Stimulated activated memory B cell treated with anti-CD40 and anti-IgM and Interleukin-4, amounts not matched to agents 10 μg/mL and 1 μg/mL and 100 μg/mL, for 72 hours (primary cell): ENCODE measurements at places on chromosomes 6 and 20.

GRCh38 chr6:82843291-82843885 lies 222.3 kb downstream of the UBE3D start:
- H3K36me3 ChIP-seq, result no peaks in the 10 kb centered on the region
- no peak overlapping the region for H3K4me3 ChIP-seq
- H3K27ac ChIP-seq, result no peak overlapping the region
- H3K4me1 ChIP-seq, result no peaks in the 10 kb centered on the region
- H3K27me3 ChIP-seq, result peaks cover 7% of the 10 kb centered on the region
- peak; percentile 34 for ATAC-seq

DNA sequence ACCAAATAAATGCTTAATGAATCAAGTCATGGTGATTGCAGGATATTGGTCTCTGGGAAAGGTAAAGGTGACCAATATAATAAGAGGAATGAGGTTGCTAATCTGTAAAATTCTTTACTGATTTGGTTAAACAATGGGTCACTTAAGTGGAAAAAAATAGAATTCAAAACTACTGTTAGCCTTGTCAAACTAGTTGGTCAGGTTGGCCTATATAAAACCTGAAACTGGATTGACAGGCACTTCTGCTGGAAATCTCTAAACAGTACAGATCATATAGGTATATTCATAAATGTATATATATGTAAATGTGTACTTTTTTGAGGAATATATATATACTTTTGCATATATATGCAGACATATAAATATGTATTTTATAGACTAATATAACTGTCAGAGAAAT lies 19.7 kb downstream of the PLCB4 start:
- H3K4me3 ChIP-seq, result no peak overlapping the region
- H3K4me1 ChIP-seq, result no peaks in the 10 kb centered on the region
- no peak overlapping the region for H3K27ac ChIP-seq
- H3K27me3 ChIP-seq, result no peaks in the 10 kb centered on the region

GRCh38 chr6:157452096-157452495 lies 71.1 kb downstream of the ZDHHC14 start:
- H3K27me3 ChIP-seq, result no peaks in the 10 kb centered on the region
- peaks cover 28% of the 10 kb centered on the region for H3K36me3 ChIP-seq
- ATAC-seq, result no peak
- H3K4me1 ChIP-seq, result peaks cover 51% of the 10 kb centered on the region
- H3K4me3 ChIP-seq, result no peak overlapping the region

DNA sequence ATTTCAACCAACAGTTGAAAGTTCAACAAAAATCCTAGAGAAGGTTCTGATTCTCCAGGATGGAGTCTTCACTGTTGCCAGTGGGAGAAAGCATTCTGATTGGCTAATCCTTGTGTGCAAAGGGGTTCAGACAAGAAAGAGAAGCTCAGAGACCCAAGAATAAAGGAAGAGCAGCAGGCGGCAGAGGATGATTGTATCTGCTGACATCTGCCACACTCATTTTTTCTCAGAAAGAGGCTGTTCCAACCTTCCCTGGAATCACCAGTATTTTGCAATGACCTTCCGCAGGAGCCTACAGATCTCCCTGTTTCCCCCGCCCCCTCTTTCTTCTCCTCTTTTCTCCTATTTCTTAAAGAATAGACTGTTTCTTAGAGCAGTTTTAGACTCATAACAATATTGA lies 376.7 kb downstream of the CDH26 start:
- no peaks in the 10 kb centered on the region for H3K4me1 ChIP-seq
- no peaks in the 10 kb centered on the region for H3K36me3 ChIP-seq
- no peak for ATAC-seq

DNA sequence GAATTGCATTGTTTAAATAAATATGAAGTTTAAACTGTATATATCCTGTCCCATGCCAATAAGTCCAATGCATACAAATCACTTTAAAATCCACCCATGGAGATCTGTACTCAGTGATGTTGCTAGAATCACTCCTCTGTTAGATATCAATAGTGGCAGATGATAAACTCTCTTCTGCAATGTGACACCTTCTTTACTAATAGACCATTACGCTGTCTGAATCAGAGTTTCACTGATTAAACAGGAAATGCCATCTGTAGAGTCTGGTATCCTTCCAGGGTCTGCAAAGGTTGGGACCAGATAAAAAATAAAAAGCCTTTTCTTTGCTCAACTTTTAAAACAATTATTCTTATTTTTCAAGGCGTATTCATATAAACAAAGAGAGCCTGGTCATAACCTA lies 134.5 kb downstream of the EDN3 start:
- no peak overlapping the region for H3K27ac ChIP-seq
- no peak overlapping the region for H3K4me3 ChIP-seq
- no peaks in the 10 kb centered on the region for H3K4me1 ChIP-seq
- no peaks in the 10 kb centered on the region for H3K36me3 ChIP-seq

DNA sequence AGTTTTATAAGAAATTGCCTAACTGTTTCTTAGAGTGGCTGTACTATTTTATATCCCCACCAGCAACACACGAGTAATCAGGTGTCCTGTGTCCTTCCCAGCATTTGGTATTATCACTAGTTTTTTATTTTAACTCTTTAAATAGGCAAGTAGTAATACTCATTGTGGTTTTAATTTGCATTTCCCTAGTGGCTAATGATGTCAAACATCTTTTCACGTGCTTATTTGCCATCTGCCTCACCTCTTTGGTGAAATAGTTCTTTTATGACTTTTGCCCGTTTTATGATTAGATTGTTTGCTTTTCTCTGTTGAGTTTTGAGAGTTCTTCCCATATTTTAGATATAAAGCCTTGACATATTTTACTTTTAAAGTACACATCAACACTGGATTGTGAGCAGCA lies 57.8 kb downstream of the GCLC start:
- H3K27me3 ChIP-seq, result peaks cover 8% of the 10 kb centered on the region
- no peak overlapping the region for H3K27ac ChIP-seq
- peaks cover 28% of the 10 kb centered on the region for H3K4me1 ChIP-seq
- H3K4me3 ChIP-seq, result no peak overlapping the region

- no peak overlapping the region for H3K27ac ChIP-seq
- peaks cover 71% of the 10 kb centered on the region for H3K36me3 ChIP-seq
- peaks cover 10% of the 10 kb centered on the region for H3K27me3 ChIP-seq
- H3K4me3 ChIP-seq, result no peak overlapping the region
- peaks cover 27% of the 10 kb centered on the region for H3K4me1 ChIP-seq
Measured at GRCh38 chr6:135465903-135466302, 31.6 kb downstream of the AHI1 start.

DNA sequence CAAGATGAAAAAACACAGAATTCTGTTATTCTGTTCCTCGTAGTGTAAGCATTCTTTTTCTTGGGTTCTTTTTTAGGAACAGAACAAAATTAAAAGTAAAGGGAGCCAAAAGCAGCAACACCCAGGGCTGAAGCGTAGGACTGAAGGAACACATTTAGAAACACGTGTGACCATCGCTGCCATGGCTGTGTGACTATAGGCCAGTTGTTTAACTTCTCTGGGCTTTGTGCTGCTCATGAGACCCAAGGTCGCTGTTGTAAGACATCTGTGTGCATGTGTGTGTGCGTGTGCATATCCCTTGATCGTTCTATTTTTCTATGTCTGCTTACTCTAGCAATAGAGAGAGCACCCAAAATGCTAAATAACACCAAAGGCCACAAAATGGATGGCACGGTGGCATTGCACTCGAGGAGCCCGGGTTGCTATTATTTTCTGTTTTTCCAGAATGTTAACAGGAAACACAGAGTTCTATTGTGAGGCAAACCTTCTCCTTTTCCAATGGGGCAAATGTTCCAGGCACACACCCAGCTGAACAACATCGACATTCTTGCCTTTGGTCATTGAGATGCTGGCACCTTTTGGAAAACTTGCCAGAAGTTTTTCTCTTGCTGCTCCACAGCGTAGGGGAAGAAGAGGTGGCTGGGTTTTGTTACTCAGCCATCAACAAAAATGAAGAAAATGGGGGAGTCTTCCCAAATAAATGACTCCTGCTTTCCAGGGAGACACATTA lies 267.8 kb upstream of the ECI2 start:
- H3K27me3 ChIP-seq, result peaks cover 24% of the 10 kb centered on the region
- peaks cover 14% of the 10 kb centered on the region for H3K36me3 ChIP-seq
- H3K27ac ChIP-seq, result no peak overlapping the region
- peaks cover 29% of the 10 kb centered on the region for H3K4me1 ChIP-seq
- H3K4me3 ChIP-seq, result no peak overlapping the region
- ATAC-seq, result no peak

DNA sequence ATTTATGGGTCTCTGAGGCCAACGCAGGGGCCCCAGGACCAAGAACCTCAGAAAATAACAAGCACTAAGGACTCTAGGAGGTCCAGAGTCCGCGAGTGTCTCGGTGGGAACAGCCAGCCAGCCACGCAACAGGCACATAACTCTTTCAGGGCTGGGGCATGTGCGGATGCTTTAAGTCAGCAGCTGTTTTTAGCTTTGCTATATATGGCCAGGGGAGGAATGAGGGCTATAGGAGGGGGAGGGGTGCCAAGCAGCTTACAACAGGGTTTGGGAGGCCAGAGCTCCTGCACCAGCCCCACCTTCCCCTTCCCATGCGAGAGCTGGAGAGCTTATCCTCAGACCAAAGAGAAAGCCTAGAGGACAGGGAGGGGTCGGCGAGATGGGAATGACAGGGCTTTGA lies 6.2 kb downstream of the JPH2 start:
- H3K4me1 ChIP-seq, result no peaks in the 10 kb centered on the region
- no peak overlapping the region for H3K4me3 ChIP-seq
- H3K36me3 ChIP-seq, result no peaks in the 10 kb centered on the region
- peaks cover 56% of the 10 kb centered on the region for H3K27me3 ChIP-seq
- no peak for ATAC-seq
- no peak overlapping the region for H3K27ac ChIP-seq

- H3K27me3 ChIP-seq, result peaks cover 60% of the 10 kb centered on the region
- H3K36me3 ChIP-seq, result no peaks in the 10 kb centered on the region
- ATAC-seq, result peak; percentile 57
- H3K27ac ChIP-seq, result no peak overlapping the region
- H3K4me3 ChIP-seq, result no peak overlapping the region
- H3K4me1 ChIP-seq, result peaks cover 19% of the 10 kb centered on the region
Measured at GRCh38 chr6:16854986-16855385, 93.7 kb upstream of the ATXN1 start.
